ENCODE measurements at places on chromosomes 12 and 14.
A peak's percentile ranks its signal among the peaks of the same experiment; 100 is the strongest.

GRCh38 chr14:92122761-92123160, 992 bp downstream of the CPSF2 start:
- no peak for DNase-seq

- no peak for DNase-seq
These were observed 115.1 kb downstream of the BEGAIN start for GRCh38 chr14:100472094-100472455.

DNA sequence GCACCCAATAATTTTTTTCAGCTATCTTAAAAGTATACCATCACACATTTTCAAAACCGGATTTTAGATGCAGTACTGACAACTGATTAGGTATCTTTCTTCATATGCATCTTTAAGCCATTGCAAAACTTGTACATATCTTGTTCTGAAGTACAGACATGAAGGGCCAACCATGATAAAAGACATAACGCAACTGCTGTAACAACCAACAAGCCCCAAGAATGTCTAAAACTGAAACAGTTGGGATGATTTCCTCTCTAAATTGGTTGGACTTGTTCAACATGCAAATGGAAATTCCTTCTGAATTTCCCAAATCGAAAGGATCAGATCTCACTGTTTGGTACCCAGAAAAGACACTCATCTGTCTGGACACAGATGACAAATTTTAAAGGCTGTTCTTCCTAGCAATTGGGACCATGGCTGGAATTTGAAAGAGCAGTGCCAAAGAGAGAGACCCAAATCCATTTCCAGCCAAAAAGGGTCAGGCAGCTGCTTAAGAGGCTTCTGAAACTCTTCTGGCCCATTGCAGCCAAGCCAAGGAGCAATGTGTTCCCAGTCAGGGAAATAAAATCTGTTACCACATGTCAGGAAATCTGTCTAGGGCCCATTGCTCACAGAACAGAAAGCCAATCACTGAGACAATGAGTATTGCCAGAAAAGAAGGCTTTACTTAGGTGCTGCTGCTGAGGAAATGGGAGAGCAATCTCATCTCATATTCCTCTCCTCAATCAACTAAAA, 1122.4 kb upstream of the USP15 start:
- no peak for DNase-seq

- no peak for DNase-seq
These were observed 61.7 kb upstream of the VRK1 start for GRCh38 chr14:96735526-96735925.

DNA sequence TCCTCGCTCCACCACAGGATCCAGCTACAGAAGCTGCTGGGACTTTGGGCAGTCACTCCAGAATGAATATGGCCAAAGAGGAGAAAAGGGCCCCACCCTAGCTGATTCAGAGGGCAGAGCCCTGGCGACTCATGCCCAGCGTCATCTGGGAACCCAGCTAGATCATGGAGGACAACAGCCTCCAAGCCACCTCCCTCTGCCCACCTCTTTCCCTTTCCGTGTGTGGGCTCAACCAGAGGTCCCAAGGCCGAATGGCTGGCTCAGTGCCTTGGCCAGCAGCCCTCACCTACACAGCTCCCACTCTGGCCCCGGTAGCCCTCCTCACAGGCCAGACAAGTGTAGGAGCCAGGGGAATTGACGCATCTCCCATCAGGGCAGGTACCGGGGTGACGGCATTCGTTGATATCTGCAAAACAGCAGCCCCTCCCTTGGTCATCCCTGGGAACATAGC, 17.4 kb downstream of the ISCA2 start:
- DNase-seq, result peak; percentile 84

DNA sequence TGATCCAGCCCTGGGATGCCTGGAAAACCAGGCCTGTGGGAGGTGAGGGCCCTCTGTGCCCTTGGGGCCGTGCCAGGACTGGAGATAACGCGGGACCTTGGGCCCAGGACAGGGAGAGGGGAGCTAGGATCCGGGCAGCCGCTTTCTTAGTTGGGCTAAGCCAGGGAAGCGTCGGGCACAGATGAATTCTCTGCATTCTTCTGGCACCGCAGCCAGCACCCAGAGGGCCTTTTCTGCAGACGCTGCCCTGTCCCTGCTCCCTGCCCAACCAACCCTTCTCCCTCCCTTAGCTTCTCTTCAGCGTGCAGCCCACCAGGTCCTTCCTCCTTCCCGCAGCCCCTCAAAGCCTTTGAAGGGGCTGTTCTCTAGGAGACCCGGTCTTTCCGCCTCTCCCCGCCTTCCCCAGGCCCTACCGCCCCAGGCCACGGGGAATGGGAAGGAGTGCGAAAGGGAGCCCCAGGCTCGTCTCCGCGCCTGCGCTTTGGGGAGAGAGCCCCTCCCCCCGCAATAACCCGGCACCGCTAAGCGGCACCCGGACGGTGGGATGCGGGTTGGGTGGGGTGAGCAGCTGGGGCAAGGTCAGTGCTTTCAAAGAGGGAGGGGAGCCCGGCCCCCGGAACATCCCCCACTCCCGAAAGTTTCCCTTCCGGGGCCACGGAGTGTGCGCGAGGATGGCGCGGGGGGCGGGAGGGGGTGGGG, 663 bp downstream of the NCKAP5L start:
- DNase-seq, result no peak

- DNase-seq, result peak; percentile 50
These were observed 141.9 kb downstream of the ANO6 start for GRCh38 chr12:45357539-45358417.

DNA sequence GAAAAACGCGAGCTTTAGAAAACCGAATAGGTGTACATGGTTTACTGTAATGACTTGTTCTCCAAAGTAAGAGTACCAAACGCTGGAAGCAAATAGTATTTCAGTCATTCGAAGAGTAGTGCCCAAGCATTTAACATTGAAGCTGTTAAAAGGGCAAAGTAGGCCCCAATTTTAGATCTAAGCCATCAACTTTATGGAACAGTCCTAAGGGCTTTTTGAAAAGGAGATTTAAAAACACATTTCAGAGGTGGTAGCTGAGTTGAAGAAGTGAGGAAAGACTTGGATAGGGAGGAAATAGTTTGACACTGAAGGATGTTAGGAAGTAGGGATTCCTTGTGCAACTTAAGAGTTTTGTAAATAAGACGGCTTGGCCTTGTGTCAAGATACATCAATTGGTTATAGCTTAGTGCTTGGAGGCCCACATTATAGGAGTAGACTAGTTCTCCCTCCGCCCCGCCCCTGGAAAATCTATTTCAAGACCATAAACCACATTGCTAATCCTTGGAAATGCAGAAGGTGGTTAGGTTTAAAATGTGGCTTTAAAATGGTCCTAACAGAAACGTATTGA, 783 bp upstream of the TUBA1B start:
- peak; percentile 48 for DNase-seq

GRCh38 chr14:86766469-86766868, 1226.5 kb downstream of the GALC start:
- DNase-seq, result no peak

DNA sequence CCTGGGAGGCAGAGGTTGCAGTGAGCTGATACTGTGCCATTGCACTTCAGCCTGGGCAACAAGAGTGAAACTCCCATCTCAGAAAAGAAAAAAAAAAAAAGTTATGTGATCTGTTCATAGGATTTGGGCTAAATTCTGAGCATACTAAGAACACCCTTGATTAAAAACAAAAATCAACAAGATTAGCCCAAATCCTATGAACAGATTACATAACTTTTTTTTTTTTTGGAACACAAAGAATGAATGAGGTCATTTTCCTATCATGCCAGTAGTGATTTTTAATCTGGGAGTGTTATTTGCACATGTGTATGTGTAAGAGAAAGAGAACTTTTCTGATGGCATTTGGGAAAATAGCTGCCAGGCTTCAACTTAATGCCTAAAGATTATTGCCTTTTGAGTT, 208.7 kb downstream of the ERC1 start:
- no peak for DNase-seq

GRCh38 chr14:54908190-54908589, 5.6 kb upstream of the GCH1 start:
- DNase-seq, result no peak

DNA sequence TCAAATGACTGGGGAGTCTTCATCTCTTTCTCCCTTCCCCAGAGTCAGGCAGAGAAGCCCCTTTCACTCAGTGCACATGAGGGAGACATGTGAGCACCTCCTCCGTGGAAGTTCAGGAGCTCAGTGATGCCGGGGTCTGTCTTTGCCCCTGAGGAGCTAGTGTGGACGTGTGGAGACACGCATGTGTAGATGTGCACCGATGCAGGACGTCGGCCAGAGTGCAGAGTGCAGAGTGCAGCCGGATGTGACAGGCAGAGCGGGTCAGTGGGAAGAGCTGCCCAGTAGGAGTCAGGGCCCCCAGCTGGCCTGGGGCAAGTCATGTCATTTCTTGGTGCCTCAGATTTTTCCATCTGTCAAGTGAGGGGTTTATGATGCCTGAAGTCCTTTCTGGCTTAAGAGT, 20.7 kb downstream of the TSPAN9 start:
- no peak for DNase-seq

GRCh38 chr12:27190761-27191160, 53.3 kb upstream of the STK38L start:
- DNase-seq, result peak; percentile 70

GRCh38 chr14:103008768-103009357, 48.5 kb downstream of the CDC42BPB start:
- no peak for DNase-seq

GRCh38 chr12:49875115-49875720, 28.5 kb downstream of the FAIM2 start:
- no peak for DNase-seq

DNA sequence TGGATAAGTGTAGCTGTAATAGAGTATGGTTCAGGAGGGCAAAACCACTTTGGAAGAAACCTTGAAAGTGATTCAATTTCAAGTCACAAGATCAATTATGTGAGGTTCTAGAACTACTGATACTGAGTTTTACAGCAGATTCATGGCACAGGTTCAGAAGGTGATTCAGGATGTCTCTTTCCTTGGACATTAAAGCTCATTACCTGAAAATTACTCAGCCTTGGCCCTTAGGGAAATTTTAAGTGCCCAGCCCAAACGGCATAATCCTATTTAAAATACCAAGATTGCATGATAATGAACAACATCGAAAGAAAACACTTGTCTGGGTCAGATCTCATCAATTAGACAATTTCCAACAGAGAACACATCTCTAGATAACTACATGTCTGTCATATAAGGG, 70.2 kb upstream of the SLC38A2 start:
- no peak for DNase-seq

- no peak for DNase-seq
These were observed 27.5 kb downstream of the KLRK1 start for GRCh38 chr12:10362325-10362724.

GRCh38 chr12:135138-135537, 68.6 kb downstream of the IQSEC3 start:
- DNase-seq, result no peak

GRCh38 chr12:57632958-57633840, at the start of gene B4GALNT1:
Gene B4GALNT1 (minus strand): TSS chr12:57633201. CDS start chr12:57632132, 1,069 bp downstream.
- DNase-seq, result no peak

DNA sequence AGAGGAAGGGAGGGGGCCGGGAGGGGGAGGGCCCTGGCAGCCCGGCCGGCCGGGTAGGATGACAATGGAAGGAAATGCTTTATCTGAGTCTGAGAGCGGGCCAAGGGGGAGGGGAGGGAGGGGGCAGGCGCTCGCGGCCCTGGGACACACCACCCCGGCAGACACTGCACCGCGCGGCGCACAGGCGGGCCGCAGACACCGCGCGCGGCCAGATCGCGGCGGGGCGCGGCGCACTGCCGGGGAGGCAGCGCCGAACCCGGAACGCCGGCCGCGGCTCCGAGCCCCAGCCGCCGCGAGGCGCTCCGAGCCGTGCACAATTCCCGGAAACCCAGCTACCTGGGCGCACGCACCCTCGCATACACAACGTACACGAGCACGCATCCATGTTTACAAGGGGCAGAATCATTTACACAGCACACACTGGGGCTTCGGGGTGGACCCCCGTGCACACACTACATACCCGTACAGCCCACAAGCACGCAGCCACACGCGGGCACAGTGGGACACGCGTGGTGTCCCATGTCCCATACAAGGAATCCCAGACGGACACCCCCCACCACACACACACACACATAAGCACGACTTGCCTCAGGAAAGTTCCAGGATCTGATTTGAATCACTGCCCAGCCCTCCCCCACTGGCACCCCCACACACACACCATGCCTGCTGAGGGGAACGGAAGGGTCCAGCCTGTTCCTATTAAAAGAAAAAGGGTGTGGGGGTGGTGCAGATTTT, at the start of gene HDAC7:
TSS of gene HDAC7 (minus strand) at position 8 of the 735 bp plus-strand sequence. CDS start 118 bp downstream, outside the sequence.
- DNase-seq, result peak; percentile 67

DNA sequence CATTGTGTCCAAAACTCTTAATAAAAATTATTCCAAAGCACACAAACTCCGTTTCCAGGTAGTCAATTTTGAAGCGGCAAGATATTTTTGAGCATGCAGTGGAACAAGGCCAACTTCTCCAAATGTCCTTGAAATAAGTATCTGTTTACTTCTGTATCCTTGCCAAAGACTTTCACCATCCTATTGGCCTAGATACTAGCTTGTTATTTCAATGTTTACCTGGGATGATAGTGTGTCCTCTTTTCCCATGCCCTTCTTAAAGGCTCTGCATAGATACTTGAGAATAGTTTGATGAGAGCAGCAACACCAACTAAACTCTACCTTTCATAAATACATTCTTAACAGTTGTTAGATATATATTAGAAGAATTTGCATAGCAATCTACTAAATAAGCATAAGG, 160.9 kb downstream of the KCNC2 start:
- no peak for DNase-seq

DNA sequence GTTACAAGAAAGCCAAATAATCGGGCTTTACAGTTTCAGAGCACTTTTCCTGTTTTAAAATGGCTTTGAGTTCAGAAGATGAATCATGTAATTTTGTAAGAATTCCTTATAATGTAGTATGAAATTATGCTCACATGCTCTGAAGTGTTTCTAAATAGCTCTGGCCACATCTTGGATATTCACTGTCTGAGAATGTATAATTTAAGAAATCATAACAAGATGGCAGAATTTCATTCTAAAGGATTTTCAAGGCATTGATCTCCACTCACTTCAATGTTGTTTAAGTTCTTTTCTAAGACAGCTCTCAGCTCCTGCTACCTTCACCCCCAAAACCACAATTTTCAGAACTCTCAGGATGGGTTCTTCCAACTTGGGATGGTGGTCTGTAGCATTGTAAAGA, 180.1 kb downstream of the DACT1 start:
- peak; percentile 43 for DNase-seq

DNA sequence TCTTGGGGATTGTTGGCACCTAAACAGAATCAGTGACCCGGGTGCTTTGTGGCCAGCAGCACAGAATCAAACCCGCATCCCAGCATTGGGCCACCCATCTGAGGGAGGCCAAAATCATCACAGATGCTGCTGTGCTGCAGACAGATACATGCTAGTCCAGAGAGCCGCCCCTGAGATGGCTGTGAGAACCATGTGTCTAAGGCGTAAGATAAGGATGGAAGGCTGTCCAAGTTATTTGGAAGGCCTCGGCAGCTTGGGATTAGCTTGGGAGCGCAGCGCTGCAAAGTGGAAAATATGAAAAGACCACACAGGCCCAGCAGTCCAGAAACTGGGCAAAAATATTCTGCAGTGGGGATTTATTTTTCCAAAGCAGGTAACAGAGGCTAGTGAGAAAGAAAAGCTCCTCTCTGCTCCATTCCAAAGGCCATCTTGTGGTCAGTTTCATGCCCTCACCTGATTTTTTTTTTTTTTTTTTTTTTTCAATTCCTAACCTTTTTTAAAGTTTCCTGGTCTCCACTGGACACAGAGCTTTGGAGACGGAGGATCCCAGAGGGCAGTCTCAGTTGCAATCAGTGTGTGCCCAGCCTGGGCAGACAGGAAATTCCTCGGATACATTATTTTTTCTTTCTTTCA, 178.9 kb upstream of the BCL2L14 start:
- no peak for DNase-seq

Measured in stromal cell of bone marrow (primary cell).